NCI-H187 (cell line): ENCODE measurements at places on chromosomes 7 and 10.

GRCh38 chr10:54958844-54959243 is 157.8 kb upstream of the PCDH15 start:
- DNase-seq, result no peak

GRCh38 chr7:47685712-47686376 is 103.9 kb upstream of the TNS3 start:
- DNase-seq, result no peak

- DNase-seq, result no peak
Measured at GRCh38 chr7:73931502-73931901, 70.5 kb downstream of the TMEM270 start.

DNA sequence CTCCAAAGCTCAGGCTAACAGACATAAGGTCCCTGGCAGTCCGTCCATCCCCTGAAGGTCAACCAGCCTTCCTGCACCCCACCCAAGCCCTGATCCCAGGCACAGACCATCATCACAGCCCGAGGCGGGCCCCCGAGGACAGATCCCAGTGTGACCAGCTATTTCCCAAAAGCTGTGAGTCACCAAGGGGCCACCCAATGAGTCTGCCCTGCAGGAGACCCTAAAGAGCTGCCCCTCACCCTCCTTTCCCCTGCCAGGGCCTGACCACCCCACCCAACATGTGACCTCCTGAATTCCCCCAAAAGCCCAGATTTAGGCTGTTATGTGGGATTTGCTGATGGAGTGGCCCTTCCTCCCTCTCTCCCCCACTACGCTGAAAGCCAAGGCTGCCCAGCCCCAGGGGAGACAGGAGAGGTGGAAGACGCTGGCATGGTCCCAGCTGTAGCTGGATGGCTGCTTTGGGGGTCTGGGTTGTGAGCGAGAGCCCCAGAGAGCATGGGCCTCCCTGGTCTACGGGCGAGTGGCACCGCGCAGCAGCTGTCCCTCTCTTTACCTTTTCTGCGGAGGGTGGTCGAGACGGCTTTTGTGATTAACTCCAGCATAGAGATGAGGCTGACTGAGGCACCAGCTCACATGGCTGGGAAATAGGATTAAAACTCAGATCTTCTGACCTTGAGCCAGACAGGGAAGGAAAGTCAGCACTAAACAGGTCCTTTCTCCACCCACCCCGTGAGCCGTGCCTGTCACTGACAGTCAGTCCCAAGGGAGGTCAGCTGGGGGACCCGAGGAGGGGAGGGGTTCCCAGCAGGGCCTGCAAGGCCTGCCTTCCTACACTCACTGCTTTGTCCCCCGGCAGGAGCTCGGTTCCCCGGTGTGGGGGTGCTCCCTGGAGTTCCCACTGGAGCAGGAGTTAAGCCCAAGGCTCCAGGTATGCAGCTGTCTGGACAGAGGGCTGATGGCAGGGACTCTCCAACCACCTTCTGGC is 16.7 kb downstream of the ELN start:
- DNase-seq, result no peak

GRCh38 chr10:131350660-131351059 is 39.1 kb upstream of the TCERG1L start:
- DNase-seq, result no peak

GRCh38 chr7:28459306-28459705 is 47.0 kb downstream of the CREB5 start:
- DNase-seq, result no peak

- DNase-seq, result no peak
Measured at GRCh38 chr10:107481881-107482280, 317.4 kb upstream of the SORCS1 start.

DNA sequence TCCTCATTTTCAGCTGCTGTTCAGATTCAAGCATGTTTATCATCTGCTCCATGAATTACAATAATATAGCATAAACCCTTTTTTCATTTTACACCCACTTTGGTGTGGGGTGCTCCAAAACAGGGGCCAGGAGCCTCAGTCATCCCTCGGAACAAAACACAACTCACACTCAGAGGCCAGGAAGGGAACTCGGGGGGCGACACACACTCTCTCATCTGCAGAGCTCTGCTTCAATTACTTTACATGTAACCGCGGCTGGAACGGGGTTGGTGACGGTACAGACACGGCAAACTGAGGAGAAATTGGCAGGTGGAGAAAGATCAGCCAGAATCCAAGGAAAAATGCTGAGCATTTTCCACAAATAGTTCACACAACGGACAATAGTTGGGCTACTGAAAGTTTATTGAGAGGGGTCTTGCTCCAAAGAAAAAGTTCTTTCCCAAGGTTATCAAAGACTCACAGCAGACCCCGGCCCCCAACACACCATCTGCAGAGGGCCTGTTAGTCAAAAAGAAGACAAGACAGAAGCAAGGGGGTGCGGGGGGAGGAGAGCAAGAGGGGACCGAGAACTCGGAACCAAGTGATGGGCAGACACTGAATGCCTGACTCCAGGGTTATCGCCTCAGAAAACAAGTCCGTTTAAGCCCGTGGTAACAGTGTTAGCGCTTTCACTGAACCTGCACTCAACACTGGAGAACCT is 20.5 kb downstream of the DIP2C start:
- no peak for DNase-seq

DNA sequence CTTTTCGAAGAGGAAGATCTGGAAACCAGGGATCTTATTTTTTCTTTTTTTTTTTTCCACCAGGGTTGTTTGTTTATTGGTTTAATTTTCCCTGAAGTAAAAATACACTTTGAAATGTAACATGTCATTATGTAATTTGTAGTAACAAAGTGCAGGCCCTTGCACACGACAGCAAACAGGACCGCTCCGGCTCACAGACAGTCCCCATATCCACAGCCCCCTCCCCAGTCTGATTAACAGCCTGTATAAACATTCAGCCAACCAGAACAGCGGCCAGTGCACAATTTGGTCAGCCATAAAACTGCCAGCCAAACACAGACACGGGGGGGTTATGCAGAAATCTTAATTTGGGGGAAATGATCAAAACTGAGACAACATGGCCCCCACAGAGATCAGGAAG is 431.6 kb upstream of the NPVF start:
- no peak for DNase-seq

- no peak for DNase-seq
Measured at GRCh38 chr10:35765066-35765527, 123.0 kb upstream of the FZD8 start.
